Adipocyte (in vitro differentiated cells): ENCODE measurements at places on chromosomes 5 and 9.

- no peak for DNase-seq
Observed at GRCh38 chr9:12352045-12352315, 341.2 kb upstream of the TYRP1 start.

- DNase-seq, result peak; percentile 87
Observed at GRCh38 chr5:108521841-108522506, 140.1 kb upstream of the FBXL17 start.

- no peak for DNase-seq
Observed at GRCh38 chr5:131986161-131986912, 25.1 kb downstream of the ACSL6 start.

DNA sequence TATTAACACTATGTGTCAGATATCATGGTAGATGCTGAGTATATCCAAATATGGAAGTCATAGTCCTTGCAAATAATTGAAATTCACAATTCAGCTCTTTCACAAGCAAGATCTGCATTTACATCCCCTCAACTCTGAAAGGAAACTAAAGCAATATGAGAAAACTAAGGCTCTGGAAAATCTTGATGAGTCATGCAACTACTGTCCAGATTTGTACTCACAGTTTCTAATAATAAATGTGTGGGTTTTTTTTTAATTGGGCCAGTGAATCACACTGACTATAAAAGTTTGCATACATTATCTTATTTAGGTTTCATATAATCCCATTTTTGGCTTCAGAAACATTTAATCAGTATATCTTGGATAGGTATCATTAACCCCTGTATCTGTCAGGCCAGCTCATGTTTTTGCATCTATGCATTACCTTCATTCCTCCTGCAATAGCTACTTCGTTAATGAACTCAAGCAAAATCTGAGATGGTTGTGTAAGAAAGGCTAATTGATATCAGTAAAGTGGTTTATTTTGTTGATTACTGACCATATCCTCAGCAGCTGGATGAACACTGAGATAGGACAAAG, 58.7 kb upstream of the PRR16 start:
- DNase-seq, result peak; percentile 80

GRCh38 chr5:31359839-31360238, 166.4 kb downstream of the CDH6 start:
- DNase-seq, result no peak

GRCh38 chr9:132942541-132943182, 1.8 kb downstream of the TSC1 start:
- DNase-seq, result peak; percentile 32

GRCh38 chr5:94847726-94848125, 229.3 kb downstream of the SLF1 start:
- no peak for DNase-seq

GRCh38 chr5:20224966-20225365, 237.0 kb upstream of the CDH18 start:
- DNase-seq, result no peak

DNA sequence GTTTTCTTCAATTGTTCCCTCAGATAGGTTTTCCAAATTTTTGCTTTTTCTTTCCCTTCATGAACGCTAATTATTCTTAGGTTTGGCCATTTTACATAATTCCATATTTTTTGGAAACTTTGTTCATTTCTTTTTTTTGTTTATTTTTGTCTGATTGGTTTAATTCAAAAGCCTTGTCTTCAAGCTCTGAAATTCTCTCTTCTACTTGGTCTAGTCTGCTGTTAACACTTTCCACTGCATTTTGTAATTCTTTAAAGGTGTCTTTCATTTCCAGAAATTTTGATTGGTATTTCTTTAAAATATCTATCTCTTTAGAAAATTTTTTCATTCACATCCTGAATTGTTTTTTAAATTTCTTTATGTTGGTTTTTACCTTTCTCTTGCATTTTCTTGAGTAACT, 63.9 kb upstream of the VLDLR start:
- no peak for DNase-seq

DNA sequence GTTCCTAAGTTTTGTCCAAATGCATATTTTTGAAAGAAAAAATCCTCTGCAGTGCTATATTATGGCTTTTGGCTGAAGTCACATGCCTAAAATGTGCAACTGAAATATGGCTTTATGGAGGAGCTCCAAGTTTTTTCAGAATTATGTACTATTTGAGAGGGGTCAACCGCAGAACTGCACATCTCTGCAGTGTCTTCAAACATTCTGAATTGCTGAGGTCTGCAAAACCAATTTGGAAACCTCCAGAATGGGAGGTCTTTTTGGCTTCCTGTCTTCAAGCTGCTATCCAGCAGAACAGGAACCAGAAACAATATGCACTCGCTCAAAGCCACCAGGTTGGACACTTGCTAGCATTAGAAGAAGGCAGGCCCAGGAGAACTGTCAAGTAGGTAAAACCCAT, 376.0 kb upstream of the PAPPA start:
- no peak for DNase-seq

DNA sequence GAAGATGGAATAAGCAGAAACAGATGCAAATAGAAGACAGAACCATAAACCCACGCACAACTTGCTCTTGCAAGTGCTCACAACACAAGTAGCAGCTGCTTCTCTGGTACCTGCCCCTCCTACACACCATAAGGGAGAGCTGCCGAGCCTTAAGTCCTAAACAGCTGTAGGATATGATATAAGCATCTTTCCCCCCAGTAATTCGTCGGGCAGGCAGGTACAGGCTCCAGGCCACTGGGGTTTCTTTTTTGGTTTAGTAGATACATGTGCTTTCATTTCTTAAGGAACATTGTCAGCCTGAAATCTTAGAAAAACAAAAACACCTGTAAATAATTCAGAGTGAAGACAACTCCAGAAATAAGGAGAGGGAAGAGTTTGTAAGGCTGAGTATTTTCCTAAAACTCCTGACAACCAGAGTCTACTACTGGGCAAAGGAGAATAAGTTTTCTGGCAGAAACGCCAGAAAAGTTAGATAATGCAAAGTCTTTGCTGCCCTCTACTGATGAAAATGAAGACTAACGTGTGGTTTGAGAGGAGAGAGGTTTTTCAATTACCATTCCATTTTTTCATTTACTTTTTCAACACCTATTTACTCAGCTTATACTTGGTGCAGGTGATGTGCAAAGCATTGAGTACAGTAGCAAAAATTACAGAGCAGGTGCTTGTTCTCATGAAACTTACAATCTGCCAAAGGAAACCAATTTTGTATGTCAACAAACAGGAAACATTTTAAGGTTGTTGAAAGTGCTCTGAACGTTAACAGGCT, 20.1 kb upstream of the TCERG1 start:
- DNase-seq, result peak; percentile 86

GRCh38 chr9:91896097-91896496, 53.9 kb downstream of the ROR2 start:
- DNase-seq, result peak; percentile 31

DNA sequence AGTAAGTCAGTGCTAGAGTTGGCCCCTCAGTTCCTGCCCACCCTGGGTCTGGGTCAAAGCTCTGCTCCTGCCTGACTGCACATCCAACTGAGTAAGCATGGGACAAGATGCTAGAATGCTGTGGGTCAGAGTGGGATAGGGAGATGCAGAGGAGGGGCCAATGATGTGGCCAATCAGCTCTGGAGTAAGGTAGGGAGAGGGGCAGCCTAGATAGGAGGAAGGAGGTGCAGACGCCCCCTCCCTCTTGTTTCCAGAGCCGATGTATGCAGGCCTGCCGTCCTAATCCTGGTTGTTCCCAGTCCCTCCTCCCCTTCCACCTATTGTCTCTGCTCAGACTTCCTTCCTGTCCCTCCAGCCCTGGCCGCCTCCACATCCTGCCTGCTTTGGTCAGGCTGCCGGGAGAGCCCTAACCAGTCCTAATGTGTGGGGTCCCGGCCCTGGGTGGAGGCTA, 1.3 kb downstream of the ARAP3 start:
- DNase-seq, result peak; percentile 20

GRCh38 chr5:35152733-35153132, 77.6 kb downstream of the PRLR start:
- no peak for DNase-seq

GRCh38 chr5:66511491-66511890, 84.7 kb upstream of the MAST4 start:
- DNase-seq, result no peak

DNA sequence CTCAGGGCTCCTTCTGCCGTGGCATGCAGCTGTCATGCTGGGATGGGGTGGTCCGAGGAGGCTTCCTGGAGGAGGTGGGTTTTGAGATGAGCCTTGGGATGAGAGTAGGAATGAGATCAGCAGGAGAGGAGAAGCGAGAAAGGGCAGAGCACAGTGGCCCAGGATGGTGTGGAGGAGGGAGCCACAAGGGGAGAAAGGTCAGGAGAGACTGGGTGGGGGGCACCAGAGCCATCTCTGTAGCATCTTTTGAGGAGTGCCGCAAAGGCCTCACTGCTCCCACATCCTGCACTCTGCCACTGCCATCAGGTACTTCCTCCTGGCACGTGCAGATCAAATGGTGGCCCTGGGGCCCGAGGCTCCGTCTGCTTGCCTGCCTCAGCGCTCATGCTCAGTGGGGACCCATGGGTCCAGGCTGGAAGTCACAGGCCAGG, 150.2 kb downstream of the MACROH2A1 start:
- DNase-seq, result no peak

DNA sequence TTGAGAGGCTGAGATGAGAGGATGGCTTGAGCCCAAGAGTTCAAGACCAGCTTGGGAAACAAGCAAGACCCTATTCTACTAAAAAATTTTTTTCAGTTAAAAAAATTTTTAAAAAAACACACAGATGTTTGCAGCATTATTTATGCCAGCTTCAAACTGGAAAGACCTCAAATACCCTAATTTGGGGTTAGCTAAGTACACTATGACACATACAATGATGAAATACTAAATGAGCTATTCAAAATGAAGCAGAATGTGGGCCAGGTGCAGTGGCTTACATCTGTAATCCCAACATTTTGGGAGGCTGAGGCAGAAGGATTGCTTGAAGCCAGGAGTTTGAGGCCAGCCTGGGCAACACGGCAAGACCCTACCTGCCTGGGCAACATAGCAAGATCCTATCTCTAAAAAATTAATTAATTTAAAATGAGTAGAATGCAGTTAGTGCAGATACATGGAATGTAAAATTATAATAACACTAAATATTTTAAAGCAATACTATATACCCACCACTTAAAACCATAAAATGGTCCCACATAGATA, 44.9 kb downstream of the LHFPL2 start:
- DNase-seq, result no peak

GRCh38 chr9:134476942-134477335, 150.7 kb downstream of the RXRA start:
- no peak for DNase-seq

- peak; percentile 89 for DNase-seq
Observed at GRCh38 chr9:86732514-86733171, 214.7 kb downstream of the GAS1 start.

- DNase-seq, result no peak
Observed at GRCh38 chr9:109893241-109893640, 113.2 kb downstream of the PALM2AKAP2 start.

GRCh38 chr5:127906562-127907204, 176.9 kb upstream of the SLC12A2 start:
- no peak for DNase-seq

DNA sequence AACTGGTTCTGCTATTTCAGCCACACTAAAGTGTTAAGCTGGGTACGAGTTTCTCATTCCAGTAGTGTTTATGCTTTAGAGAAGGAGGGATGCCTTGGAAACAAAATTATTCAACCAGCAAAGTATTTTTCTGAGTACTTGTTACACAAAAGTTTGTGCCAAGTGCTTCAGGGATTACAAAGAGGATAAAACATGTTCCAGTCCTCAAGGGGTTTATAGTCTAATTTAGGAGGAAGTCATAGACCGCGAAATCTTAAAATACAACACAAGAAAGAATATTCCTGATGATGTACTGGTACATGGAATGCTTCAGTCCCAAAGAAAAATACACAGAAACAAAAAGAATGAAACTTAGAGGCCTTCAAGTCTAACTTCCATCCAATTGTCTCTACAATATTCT, 85.4 kb upstream of the NR4A3 start:
- peak; percentile 22 for DNase-seq

DNA sequence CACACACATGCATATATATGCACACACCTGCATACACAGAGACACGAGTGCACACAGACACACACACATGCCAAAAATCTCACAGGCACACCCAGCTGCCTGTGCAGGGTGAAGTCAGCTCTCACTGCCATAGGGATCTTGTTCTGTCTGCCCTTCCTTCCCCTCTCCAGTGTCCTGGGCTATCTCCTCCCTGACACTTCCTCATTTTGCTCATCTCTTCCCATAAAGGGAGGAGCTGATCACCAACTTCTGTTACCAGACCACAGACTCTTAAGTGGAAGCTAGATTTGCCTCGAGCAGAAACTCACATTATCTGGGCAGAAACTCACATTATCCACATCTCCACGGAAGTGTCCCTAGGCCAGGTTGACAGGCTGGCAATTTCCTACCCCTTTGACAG, 28.7 kb downstream of the LCP2 start:
- DNase-seq, result no peak
